ENCODE measurements at places on chromosomes 7 and 10.

DNA sequence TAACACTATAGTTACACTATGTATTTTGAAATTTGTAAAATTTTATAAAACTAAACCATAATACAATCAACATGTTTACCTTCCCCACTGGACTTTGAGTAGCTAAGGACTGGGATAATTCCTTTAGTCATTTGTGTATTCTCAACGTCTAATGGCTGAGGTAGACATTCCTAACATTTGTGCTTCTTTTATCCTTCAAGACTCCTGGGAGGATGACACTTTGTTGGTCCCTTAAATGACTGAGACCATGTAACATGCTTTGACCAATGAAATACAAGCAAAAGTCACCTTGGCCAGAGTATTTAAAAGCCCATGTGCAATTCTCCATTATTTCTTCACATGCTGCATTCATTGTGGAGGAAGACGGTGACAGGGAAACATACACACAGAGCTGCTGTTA is 18.5 kb downstream of the RAPGEF5 start:
- no peak for DNase-seq

DNA sequence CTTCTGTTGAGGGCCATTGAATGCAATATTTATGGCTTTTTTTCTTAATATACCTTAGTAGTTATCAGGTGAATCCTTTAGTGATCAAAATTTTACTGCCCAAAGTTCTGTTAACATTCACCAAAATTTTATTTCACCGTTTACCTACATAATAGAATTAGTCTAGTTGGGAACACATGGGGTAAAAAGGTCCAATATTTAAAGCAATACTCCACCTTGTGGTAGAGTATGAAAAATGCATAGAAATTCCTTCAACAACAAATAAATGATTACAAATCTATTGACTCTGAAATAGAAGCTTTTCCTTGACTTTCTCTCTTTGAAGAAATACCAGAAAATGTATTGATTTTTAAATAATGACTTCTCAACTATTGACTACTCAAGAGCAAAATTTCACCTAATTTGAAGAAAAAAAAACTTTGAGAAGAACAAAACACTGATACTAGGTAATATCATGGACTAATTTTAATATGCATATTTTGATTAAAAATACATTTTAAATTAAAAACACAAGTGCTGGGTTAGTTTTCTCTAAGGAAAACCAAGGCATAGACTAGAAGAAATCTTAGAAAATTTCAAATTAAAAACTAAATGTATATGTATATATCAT is 43.3 kb downstream of the POLR1F start:
- no peak for DNase-seq

DNA sequence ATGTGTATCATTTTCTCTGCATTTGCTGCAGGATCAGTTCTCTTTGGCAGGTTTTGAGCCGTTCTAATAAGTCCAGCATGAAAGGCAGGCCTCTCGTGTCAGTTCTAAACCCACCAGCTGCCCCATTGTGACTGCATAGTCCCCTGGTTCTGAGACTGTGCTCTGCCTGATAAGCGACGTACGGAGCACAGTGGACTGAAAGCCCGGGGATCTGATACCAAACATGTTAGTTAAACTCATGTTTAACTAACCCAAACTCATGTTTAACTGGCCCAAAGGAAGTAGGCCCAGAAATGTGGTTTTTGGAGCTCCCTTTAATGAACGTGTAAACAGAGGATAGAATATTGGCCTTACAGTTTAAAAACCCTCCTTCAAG is 98.0 kb upstream of the PDCD4 start:
- no peak for DNase-seq

DNA sequence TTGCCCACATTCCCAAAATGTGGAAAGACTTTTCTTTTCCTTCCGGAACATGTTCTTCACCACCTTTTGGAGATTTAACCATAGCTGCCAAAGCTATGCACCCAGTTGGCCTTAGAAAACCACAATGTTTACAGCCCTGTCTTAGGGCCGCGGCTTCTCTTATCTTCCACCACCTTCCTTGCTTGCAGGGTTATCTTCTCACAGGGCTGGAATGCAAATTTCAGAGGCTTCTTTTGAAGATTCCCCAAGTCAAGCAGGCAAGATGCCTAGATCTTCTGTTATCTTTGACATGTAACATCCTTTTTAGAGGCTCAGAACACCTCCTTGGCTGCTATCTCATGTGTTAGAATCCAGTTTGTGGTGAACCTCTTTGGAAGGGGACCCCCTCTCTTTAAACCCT is 11.1 kb downstream of the KCTD7 start:
- DNase-seq: no peak

DNA sequence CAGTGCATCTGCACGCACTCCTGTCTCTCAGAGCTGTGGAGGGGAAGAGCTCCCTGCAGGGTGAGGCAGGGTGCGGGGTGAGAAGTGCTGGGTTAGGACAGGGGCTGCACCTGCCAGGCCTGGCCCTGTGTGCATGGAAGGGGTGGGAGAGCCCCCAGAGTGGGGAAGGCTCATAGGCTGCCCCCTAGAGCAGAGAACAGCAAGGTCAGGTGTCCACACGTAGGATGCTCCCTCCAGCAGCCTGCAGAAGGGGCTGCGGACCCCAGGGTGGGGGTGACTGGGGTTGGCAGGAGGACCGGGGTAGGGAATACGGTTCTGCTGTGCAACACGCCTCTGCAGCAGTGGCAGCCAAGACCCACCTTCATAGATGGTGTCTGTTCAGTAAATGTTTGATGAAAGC is 208.6 kb downstream of the PTPRN2 start:
- DNase-seq: no peak

- no peak for DNase-seq
Observed at GRCh38 chr7:34066411-34066810, 161.1 kb downstream of the BMPER start.

DNA sequence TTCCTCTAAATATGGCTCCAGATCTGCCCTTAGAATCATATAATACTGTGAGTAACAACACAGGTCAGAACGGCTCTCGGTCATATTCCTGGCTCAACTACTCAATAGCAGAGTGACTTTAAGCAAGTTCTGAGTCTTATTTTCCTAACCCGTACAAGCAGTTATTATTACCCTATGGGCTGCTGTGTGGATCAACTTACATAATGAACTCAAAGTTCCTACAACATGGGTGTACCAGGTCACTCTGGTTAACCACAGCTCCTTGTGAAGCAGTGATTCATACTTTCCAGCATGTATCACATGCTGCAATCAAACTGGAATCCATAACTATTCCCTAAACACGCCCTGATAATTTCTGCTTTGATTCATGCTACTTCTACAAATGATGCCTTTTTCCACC is 107.3 kb downstream of the LRRN3 start:
- DNase-seq: no peak

DNA sequence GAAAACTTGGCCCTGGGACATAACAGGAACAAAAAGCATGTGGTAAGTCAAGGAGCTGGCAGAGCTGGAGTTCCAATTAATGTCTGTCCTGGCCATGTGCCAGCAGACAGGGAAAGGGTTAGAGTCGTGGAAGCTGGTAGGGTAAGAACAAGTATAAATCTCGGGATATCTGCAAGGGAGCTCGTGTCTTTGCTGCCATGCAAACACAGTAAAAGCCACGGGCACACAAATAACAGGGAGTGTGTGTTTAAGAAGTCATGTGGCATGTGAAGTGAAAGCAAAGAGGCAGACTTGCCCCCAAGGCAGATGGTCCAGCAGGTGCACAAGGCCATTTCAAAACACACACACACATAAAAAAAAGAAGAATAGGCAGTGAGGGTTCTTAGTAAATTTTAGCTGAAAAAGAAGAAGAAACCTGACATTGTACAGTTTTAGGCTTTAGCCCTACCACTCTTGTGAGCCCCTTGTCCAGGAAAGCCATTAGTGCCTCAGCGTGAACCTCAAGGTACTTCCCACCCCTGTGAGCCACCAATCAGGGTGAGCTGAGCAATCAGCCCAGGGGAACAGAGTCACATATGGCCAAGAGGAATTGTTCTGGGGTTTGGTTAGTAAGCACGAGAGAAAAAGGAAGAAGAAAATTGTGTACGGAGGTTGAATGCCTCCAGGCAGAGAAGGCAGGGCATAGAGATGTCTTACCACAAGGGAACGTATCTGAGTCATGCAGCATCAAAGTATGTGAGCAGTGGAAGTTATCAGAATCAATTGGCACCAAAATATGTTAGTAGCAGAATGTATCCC is 32.8 kb upstream of the ARHGAP12 start:
- DNase-seq: peak; percentile 30

GRCh38 chr7:85022064-85022697 is 164.7 kb downstream of the SEMA3D start:
- DNase-seq: no peak

- no peak for DNase-seq
Observed at GRCh38 chr10:683448-684071, 5.9 kb downstream of the DIP2C start.

DNA sequence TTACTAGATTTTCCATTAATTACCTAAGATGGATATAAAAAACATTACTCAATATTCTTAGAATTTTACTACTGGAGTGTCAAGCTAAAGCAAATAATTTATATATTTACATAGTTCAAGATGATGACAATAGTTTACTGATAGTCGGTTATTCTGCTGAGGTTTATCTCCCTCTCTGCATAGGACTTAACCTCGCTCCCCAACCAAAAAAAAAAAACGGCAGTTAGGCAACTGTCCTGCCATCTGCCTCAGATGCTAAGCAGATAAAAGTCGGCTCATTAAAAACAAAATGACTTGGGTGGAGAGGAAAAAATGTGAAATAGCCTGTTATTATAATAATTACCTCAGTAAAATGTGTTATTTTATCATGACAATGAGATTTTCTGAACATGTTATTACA is 14.0 kb upstream of the ITGB8 start:
- no peak for DNase-seq

GRCh38 chr7:55517191-55517633 is 55.1 kb downstream of the VOPP1 start:
- no peak for DNase-seq

DNA sequence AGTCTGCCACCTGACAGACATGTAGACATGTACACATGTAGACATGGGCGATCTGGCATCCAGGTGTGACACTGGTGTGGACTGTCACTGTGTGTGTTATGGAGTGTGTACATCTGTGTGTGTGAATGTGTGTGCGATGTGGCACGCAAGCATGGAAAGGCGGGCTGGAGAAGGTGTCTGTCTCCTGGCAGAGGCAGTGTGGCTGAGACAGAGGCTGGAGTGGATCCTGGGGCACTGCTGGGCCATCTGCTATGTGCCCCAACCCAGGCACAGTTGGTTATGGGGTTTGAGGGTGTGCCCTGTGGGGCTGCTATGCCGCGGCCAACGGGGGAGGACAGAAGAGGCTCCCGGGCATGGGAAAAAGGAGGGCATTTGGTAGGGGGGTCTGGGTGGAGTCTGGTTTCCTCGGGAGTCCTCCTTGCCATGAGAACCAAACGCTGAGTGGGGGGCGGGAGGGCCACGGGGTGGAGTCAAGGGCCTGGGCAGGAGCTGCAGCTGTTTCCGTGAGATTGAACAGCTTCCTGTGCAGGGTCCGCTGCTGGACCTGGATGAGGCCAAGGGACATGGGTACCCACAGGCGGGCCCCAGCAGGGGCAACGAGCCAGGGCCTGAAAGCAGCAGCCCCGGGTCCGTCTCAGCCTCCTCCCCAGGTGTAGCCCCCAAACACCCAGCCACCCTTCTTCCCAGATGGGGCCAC is 1.3 kb downstream of the ELN start:
- no peak for DNase-seq

- no peak for DNase-seq
Observed at GRCh38 chr7:107742678-107743566, 1.0 kb upstream of the CBLL1 start.

- no peak for DNase-seq
Observed at GRCh38 chr10:111973306-111973705, 210.3 kb downstream of the GPAM start.

DNA sequence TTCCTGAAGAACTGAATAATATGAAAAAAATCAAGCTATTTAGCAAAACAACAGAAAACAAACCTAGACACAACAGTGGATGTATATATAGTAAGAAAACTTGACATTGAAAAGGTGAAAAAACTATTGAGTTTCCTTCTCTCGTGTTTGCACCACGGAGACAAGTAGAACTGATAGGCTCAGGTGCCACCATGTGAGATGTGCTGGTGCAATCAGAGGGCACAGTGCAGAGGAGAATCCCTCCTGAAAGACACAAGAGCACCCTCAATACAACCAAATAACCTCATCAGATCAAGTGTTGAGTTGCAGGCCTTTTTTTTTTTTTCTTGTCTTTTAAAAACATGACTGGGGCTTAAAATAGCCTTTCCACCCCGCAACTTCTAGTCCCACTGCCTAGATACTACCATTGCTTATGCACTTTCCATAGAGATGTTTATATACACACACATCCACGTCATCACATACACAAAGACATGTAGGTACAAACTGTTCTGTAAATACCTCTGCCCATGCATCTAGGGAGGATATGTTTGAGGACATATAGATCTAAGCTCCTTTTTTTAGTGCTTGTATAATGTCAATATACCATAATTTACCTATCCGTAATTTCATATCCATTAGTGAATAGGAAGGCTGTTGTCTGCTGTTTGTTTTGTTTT is 54.1 kb downstream of the UBE2H start:
- no peak for DNase-seq

DNA sequence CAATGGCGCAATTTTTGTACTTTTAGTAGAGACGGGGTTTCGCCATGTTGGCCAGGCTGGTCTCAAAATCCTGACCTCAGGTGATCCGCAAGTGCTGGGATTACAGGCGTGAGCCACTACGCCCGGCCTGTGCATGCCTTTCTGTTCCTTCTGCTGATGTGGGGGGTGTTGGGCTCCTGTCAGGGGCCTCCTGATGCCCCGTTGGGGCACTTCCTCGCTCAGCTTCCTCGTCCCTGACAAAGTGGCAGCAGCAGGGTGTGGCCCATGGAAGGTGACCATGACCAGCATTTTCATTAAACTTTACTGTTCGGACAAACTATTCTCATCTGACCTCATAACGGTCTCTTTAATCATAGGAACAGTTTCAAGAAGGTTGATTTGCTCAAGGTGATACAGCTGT is 69.4 kb downstream of the TBXAS1 start:
- DNase-seq: no peak

GRCh38 chr10:48594371-48594770 is 10.5 kb downstream of the ARHGAP22 start:
- peak; percentile 37 for DNase-seq

DNA sequence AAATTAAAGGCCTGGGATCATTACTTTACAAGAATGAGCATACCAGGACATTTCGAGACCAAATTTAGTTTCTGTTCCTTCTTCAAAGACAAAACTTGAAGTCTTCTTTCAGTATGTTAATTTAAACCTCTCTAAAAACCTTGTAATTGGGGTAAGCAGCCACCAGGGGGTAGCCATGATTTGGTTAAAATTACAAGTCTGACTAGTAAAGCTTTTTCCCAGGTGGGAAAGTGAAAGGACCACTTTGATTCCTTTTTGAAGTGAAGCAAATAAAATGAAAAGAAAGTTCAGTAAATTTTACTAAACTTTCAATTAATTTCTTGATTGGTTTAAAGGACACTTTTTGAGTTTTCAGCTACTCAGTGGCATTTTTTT is 294.3 kb downstream of the BBS9 start:
- no peak for DNase-seq

- no peak for DNase-seq
Observed at GRCh38 chr7:154844955-154845354, 158.0 kb downstream of the PAXIP1 start.

DNA sequence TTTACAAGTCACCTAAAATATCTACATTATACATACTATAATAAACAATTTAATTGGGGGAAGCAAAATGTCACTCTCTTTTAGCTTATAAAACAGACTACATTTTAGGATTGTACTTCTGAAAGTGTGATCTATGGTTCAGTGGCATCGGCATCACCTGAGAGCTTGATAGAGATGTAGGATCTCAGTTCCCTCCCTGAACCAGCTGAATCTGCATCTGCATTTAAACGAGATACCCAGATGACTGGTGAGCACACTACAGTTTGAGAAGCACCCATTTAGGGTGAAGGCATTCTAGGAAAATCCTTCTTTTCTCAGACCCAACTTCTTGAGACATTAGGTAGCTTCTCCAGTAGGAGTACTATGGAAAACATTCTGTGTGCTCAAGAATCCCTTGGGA is 21.5 kb upstream of the SDHAF3 start:
- DNase-seq: no peak
